ENCODE measurements at places on chromosomes 5 and 9.

- no peak for DNase-seq
Observed at GRCh38 chr5:158897444-158898160, 202.1 kb downstream of the EBF1 start.

GRCh38 chr5:9776525-9776924 is 146.4 kb upstream of the TAS2R1 start:
- DNase-seq = no peak

DNA sequence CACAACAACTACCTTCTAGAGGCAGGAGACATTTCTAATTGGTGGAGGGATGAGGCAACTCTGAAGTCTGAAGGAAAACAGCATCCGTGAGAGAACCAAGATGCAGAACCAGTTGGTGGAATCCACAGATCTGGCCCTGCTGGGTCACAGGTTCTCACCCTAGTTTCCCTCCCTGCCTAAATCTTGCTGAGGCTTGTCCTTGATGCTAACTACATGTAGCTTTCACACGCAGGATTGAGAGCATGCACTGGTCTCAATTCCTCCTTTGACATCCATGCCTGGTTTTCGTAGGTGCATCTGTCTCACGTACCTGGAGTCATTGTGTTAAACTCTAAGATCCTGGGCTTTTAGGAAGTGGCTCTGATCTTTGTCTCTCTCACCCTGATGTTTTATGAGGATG is 9.7 kb upstream of the F2RL1 start:
- no peak for DNase-seq

- DNase-seq = no peak
Observed at GRCh38 chr9:70772601-70773000, 348.8 kb downstream of the TRPM3 start.
